NCI-H526 treated with DMSO at 0.1 percent for 48 hours (cell line): ENCODE measurements at places on chromosomes 7 and 10.

DNA sequence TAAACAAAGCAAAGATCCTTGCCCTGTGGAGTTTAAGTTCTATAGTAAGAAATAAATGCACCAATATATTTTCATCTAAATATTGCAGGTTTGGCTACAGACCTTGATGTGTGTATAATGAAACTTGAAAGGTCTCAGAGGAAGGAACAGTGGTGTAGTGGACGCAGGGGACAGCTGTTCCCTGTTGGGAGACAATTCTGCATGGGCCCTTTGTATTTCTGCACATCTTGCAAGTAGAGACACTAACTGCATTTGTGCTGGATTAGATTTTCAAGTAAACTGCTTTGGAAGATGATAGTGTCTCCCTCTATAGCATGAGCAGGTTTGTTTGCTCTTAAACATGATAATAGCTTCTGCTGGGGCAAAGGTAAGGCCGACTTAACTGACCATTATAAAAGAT lies 57.5 kb upstream of the FAM133B start:
- DNase-seq: no peak

DNA sequence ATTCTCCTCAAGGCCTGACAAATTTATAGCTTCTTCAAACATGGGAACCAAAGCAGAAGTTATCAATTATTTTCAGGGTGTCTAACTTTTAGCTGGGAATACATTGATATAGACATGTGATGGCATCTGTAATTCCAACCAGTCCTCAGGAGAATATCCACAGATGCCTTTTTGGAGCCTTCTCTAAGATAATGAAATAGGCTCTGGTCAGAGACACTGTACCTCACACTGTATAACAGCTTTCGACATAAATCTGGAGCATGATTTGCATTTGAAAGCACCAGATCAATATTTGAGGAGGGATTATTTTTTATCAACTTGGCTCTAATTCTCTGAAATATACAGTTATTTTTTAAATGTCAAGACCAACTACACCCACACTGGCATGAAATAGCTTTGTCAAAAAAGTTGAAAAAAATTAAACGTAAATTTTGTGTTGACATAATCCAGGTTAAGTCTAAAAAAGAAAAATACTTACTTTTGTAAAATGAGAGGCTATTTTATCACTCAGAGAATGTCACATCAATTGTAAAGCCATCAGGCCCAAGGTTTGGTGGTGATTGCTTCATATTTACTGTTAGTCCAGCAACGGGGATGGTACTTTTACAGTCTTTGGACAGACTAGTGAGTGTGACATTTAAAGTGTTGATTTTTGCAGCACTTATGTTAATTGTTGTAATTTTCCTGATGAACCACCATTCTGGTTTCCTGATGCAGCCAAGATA lies 177.0 kb upstream of the SP8 start:
- no peak for DNase-seq

DNA sequence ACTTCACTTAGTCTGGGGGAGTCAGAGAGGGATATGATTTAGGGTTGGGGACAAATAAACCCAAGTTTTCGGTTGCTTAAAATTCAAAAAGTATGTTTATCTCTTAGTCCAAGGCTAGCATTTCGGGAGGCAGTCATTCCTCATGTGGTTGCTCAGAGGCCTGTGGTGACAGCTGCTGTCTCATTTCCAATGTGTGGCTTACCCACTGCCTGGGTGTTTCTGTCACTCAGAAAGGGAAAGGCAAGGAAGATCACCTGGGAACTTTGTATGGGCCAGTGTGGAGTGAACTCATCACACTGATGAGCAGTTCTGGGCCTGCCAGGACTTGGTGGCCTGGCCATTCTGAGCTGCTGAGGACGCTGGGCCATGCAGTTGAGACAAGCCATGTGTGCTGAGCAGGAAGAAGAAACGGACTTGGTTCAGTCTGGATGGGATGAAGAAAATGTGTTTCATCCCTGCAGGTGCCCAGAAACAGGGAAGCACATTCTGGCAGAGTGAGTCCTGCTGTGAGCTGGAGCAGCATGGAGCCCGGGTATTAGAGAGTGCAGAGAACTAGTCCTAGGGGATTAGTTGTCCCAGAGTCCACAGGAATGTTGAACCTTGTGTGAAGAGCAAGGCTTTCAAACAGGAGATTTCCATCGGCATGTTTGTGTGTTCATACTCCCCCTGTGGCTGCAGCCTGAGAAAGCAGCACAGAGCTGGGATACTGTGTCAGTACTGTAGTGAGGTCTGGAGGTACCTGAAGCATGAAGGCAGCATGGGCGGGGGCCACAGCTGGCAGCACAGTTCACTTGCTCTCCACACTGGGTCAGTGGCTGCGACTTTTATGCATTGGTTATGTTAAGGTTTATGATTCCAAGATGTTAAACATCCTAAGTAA lies 211.1 kb upstream of the IGFBP3 start:
- DNase-seq: peak; percentile 10

DNA sequence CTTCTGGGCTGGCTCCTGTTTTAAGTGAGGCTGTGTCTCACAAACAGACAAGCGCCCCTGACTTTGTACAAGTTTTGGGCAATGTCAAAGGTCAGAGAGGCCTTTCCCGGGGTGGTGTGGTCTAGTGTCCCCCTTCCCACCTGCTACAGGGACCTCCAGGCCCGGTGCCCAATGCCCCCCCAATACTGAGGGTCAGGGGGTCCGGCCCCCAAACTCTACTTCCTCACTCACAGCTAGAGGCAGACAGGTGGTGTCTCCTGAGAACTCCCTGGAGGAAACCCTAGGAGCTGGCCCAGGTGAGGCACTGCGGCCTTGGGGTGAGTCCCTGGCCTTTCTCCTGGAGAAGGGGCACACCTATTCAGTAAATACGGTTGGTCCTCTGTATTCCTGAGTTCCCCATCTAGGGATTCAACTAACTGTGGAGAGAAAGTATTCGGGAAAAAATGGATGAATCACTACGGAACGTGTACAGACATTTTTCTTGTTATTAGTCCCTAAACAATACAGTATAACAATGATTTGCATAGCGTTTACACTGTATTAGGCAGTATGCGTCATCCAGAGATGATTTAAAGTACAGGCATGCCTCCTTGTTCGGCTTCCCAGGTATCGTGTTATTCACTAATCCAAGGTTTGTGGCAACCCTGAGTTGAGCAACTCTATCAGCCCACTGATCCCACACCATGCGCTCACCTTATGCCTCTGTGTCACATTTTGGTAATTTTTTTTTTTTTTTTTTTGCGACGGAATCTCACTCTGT lies 308.1 kb downstream of the WDR37 start:
- no peak for DNase-seq

DNA sequence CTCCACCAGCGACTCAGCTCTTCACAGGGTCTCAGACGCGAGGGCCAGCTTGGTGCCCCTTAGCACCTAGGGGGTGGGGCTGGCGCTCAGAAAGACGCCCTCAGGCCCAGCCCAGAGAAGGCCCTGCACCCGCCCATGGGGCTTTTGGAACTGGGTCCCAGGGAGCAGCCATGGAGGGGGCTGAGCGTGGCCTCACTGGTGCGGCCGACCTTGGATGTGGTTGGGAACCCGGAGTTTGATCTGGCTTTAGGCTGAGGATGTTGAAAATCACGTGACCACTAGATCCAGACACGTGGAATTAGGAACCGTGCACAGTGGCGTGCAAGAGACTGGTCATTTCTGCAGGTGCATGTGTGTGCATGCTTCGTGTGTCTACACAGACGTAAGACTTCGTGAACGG lies 185.4 kb downstream of the DNAJB6 start:
- no peak for DNase-seq

GRCh38 chr10:55233505-55233904 lies 432.5 kb upstream of the PCDH15 start:
- no peak for DNase-seq

DNA sequence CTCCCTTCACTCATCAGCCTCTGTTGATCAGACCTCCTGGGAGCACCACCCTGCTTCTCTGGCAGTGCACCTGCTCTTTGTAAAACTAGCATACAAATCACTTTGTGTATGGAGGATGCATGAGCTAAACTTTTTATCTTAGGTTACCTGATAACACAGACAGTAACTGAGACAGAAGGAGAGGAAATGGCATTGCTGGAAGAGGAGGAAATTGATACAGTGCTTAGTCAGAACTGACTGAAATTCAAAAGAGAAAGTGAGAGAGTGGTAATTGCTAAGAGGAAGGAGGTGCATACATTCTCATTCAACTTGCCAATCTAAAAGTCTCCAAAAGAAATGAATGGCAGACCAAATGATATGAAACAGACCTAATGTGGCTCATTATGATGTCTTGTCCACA lies 1120.7 kb downstream of the GATA3 start:
- DNase-seq: no peak

DNA sequence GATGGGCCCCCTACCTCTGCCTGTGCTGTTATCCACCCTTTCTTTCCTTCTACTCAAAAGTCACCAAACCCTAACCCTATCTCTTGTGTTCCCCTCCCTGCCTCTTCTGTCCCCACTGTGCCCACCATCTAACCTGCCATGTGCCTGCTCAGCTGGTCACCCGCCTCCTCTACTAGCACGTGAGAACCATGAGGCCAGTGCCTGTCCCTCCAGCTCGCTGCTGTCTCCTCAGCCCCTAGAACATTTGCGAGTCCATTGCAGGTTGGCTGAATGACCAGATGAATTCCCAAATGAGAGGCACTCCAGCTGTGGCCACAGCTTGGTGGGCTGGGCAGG lies 129.0 kb downstream of the ARHGAP22 start:
- DNase-seq: no peak

- no peak for DNase-seq
Observed at GRCh38 chr10:29603223-29603896, 31.4 kb downstream of the SVIL start.

GRCh38 chr7:24334627-24335026 lies 50.6 kb downstream of the NPY start:
- DNase-seq: no peak
